ENCODE measurements at places on chromosomes 2 and 18. TPM values are rescaled to one million over a fixed set of nuclear protein-coding genes. Genes with fewer than 3 reads are reported as not detected.

VSNL1 gene
- 14.0 TPM for total RNA-seq

ATRAID gene
- 48.7 TPM for total RNA-seq

TRIM43 gene
- 1.1 TPM for total RNA-seq

DAW1 gene
- 2.8 TPM for total RNA-seq

PASK gene
- total RNA-seq, result 17.0 TPM

GCG gene
- not detected for total RNA-seq

PSMA8 gene
- not detected for total RNA-seq

CD8B2 gene
- total RNA-seq, result not detected

GLI2 gene
- 8.9 TPM for total RNA-seq

CHPF gene
- 21.4 TPM for total RNA-seq

Measured in cerebellum (tissue), 4 donors.